ENCODE measurements at places on chromosomes 2 and 18. TPM values are rescaled to one million over a fixed set of nuclear protein-coding genes. Genes with fewer than 3 reads are reported as not detected.

Gene SNORC
- total RNA-seq, result 4.9 TPM

GRCh38 chr18:71443706-71444480 is 1100.2 kb downstream of the CBLN2 start:
- no peak for DNase-seq

Gene RAB6C
- not detected for total RNA-seq

Gene SLC23A3
- total RNA-seq, result 9.9 TPM

GRCh38 chr2:217208867-217209266 is 349.0 kb upstream of the TNP1 start:
- DNase-seq, result no peak

DNA sequence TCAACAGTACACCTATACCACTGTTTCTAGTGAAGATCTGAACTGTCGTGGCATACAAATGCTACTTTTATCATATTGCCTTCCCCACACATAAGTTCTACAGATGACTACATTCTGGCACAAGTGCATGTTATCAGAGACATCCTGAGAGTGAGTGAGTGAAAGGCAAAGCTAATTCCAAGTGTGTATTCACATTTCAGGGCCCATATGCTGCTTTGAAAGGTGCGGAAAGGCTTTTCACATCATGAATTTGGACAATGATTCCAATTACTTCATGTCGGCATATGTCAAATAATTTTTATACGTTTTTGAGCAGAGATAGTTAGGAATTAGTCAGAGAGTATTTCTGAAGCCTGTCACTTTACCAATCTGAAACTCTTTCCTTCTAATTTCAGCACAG is 101.7 kb downstream of the GAREM1 start:
- no peak for DNase-seq

- DNase-seq, result peak; percentile 26
These were observed 633 bp downstream of the KIAA1328 start for GRCh38 chr18:36829362-36830157.

GRCh38 chr2:133338224-133338623 is 230.0 kb downstream of the NCKAP5 start:
- no peak for DNase-seq

GRCh38 chr2:234708091-234708683 is 211.3 kb upstream of the ARL4C start:
- DNase-seq, result no peak

DNA sequence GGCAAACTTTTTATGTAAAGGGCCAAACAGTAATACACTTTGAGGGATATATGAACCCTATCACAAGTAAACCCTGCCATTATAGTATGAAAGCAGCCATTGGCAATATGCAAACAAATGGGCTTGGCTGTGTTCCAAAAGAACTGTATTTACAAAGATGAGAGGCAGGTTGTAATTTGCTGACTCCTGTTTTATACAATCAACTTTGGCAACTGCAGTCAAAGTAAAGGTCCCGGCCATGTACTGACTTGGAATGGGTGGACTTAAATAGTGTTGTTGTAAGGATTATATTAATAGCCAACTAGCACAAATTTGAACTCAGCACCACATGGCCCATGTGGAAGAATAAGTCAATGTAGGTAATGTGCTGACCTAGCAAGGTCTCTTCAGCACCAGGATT is 223.4 kb downstream of the WDPCP start:
- no peak for DNase-seq

All from HT-29 (cell line).